ENCODE measurements at places on chromosomes 12 and 14.

GRCh38 chr14:23829736-23830471 is 123.7 kb upstream of the DHRS4 start:
- no peak for DNase-seq

DNA sequence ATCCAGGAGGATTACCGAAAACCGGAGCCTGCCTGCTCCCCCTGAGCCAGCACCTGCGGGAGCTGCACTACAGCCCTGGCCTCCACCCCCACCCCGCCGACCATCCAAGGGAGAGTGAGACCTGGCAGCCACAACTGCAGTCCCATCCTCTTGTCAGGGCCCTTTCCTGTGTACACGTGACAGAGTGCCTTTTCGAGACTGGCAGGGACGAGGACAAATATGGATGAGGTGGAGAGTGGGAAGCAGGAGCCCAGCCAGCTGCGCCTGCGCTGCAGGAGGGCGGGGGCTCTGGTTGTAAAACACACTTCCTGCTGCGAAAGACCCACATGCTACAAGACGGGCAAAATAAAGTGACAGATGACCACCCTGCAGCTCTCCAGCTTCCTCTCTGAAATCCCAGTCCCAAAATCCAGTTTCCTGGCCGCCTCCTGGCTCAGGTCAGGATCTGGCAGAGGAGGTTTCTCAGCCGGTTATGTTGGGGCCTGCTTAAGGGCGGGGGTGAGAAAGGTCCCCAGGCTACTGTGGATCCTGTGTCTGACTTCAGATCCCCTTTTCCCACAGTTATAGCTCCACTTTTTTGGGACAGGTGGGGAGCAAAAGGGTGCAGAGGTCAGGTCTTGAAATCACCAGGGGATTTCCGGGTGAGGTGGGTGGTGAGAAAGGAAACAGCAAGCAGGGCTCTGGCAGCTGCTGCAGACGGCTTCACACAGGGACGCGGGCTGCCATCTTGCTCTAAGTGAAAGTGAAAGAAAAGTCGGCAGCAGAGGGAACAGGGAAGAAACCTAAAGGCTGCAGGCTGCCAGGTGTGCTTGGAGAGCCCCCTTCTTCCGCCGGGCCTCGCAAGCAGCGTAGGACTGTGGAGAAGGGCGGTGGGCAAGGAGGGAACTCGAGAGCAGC is at the start of gene TAPBPL:
Gene TAPBPL (plus strand): TSS at position 695 of the 897 bp plus-strand sequence. CDS start 207 bp downstream, outside the sequence.
- DNase-seq = peak; percentile 88

- no peak for DNase-seq
These were observed 22.4 kb downstream of the SLCO1B3 start for GRCh38 chr12:20832911-20833310.

GRCh38 chr12:6145564-6145963 is 21.1 kb upstream of the VWF start:
- no peak for DNase-seq

DNA sequence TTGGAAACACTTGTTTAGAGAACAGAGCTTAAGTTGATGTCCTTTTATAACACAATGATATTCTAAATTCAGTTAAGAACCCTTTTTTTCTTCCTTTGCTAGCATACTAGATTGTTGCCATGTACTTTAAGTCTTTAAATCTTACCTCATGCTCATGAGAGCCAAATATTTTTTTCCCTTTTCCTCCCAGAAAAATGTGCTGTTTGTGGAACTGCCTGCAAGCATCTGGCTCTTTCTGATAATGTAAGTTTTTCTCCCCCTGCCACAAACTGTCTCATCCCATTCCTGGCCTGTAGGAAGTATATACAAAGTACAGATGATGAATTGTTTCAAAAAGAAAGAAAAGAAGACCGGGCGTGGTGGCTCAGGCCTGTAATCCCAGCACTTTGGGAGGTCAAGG is 5.3 kb downstream of the RNF212B start:
- no peak for DNase-seq

- DNase-seq = no peak
These were observed 33.6 kb downstream of the LTBP2 start for GRCh38 chr14:74578479-74578878.

- no peak for DNase-seq
These were observed 53.6 kb downstream of the LRRIQ1 start for GRCh38 chr12:85089792-85090191.

DNA sequence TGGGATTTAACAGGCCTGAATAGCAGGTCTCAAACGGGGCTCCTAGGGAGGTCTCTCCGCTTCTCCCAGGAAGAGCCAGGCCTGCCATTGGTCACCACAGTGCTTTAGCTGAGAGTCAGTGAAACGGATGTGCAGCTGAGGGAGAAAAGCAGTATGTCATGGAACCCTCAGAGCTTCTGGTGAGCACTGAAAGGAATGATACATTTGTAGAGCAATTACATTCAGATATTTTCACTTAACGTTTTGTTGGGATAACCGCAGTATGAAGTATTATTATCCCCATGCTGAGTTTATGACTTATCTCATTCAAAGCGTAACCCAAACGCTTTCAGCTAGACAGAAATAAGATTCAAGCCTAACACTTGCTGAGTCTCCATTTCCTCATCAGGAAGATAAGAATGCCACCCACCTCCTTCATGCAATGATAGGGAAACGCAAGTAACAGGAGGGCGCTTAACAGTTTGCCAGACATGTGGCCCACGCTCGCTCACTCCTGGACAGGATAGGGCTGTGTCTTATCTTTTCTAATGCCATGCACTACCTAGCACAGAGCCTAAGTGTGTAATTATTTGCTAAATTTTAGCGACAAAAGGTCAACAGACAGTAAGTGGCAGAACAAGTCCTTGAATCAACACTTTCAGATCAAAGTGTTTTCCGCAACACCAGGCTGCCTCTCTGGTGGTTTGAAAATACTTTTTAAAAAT is 28.2 kb downstream of the DAD1 start:
- no peak for DNase-seq

DNA sequence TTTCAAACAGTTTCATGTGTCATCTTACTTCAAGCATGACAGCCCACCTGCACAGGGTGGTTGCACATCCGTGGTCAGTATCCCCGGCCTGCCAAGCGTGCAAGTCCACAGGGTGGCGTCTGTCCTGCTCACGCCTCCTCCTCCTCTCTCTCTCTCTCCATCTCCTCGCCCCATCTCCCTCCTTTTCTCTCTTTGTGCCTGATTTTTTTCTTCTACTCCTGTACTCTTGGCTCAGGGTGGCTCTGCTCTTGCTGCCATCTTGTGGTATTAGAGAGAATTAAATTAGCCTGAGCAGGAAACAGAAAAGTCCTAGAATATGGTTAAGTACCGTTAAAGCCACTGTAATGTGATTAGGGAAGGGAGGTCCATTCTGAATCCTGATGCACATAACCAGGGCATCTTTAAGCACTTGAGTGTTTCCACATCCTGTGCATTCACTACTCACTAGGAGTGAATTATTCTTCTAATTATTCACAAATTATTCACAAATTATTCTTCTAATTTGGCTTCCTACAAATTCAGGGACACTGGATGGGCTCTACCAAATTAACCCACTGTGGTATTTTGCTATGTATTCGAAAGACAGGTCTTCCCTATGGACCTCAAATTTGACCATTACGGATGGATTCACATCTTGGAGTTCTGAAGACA is 25.5 kb upstream of the DTX1 start:
- no peak for DNase-seq

GRCh38 chr12:124140944-124141486 is 153.9 kb upstream of the RFLNA start:
- no peak for DNase-seq

GRCh38 chr14:43143106-43143505 is 1364.0 kb downstream of the FSCB start:
- no peak for DNase-seq

GRCh38 chr12:3698218-3698974 is 54.5 kb downstream of the CRACR2A start:
- DNase-seq = no peak

- DNase-seq = no peak
These were observed 32.6 kb upstream of the DHRS7 start for GRCh38 chr14:60197629-60198303.

DNA sequence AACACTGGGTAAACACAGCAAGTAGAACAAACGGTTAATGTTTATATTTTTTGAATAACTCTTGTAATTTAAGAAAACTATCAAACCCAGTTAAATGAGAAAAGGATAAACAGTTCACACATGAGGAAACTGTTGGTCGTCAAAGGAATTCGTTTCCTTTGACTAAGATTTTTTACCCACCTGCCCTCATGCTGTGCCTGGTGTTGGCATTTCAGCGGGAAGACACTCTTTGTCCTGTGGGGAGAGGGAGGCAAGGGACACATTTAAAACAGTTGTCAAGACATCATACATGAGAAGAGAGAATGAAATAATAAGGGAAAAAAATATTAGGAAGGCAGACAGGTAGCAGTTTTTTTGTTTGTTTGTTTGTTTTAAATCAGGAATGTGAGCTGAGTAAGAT is 70.5 kb downstream of the BHLHE41 start:
- no peak for DNase-seq

- DNase-seq = no peak
These were observed 610.9 kb downstream of the RERGL start for GRCh38 chr12:17478908-17479673.

- DNase-seq = no peak
These were observed 80.6 kb upstream of the DAAM1 start for GRCh38 chr14:59107819-59108218.

- DNase-seq = no peak
These were observed 636.4 kb downstream of the SLC6A15 start for GRCh38 chr12:84276215-84276614.

- DNase-seq = no peak
These were observed 38.4 kb upstream of the G2E3 start for GRCh38 chr14:30520536-30520935.

GRCh38 chr14:58872061-58872460 is 234.3 kb downstream of the DACT1 start:
- DNase-seq = no peak

- DNase-seq = no peak
These were observed 37.6 kb upstream of the MGAT4C start for GRCh38 chr12:86293682-86294240.

- no peak for DNase-seq
These were observed 12.1 kb upstream of the SLC38A2 start for GRCh38 chr12:46384451-46385309.

GRCh38 chr14:42277840-42278239 is 671.2 kb downstream of the LRFN5 start:
- no peak for DNase-seq

- no peak for DNase-seq
These were observed 124.4 kb downstream of the KIF26A start for GRCh38 chr14:104262515-104263514.

DNA sequence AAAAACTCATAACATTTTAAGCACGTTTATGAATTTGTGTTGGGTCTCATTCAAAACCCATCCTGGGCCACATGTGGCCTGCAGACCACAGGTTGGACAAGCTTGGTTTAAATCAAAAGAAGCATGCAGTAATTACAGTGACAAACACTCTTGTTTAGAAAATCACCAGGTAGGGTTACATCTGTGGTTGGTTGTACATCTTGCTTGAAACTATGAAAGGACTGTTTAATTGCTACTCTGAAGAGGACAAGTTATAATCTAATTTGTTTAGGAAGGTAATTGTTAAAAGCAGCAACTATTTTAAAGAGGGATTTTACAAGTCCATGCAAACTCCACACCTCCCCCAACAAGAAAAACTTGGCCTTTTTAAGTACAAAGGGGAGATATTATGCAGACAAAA is 4.0 kb downstream of the TRIP11 start:
- DNase-seq = no peak

DNA sequence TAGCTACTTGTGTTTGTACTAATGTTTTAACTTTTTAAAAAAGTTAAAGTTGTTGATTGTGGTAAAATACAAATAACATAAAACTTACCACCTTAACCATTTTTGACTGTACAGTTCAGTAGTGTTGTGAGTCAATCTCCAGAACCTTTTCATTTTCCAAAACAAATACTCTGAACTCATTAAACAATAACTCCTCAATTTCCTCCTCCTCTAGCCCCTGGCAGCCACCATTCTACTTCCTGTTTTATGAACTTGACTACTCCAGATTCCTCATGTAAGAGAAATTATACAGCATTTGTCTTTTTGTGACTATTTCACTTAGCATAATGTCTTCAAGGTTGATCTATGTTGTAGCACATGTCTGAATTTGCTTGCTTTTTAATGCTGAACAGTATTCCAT is 299.1 kb upstream of the AMIGO2 start:
- no peak for DNase-seq

- peak; percentile 16 for DNase-seq
These were observed 107.0 kb downstream of the PTCSC3 start for GRCh38 chr14:36069535-36069900.

GRCh38 chr12:130484221-130484620 is 146.5 kb downstream of the PIWIL1 start:
- DNase-seq = no peak

GRCh38 chr12:31962076-31962475 is 2.9 kb downstream of the RESF1 start:
- DNase-seq = no peak

DNA sequence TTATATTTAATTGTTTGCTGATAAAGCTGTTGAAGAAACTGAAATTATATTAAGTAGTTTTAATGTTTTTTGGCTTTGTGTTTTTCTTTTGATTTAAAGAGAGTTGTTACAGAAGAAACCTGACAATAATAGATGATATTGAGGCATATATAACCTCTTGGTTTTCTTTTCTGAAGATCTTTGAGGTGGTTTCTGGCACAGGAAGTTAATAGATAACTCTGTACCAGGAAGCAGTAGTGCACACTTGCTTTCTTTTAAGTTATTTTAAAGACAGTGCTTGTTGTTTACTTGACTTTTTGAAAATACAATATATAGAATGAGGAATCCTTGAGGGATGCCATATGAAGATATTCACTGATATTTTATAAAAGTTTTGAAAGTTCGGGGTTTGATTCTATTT is 209.0 kb upstream of the FBXO33 start:
- no peak for DNase-seq

- no peak for DNase-seq
These were observed 156.6 kb downstream of the PAX9 start for GRCh38 chr14:36818246-36818645.

- peak; percentile 58 for DNase-seq
These were observed 551 bp downstream of the RAP1B start for GRCh38 chr12:68611094-68611805.

DNA sequence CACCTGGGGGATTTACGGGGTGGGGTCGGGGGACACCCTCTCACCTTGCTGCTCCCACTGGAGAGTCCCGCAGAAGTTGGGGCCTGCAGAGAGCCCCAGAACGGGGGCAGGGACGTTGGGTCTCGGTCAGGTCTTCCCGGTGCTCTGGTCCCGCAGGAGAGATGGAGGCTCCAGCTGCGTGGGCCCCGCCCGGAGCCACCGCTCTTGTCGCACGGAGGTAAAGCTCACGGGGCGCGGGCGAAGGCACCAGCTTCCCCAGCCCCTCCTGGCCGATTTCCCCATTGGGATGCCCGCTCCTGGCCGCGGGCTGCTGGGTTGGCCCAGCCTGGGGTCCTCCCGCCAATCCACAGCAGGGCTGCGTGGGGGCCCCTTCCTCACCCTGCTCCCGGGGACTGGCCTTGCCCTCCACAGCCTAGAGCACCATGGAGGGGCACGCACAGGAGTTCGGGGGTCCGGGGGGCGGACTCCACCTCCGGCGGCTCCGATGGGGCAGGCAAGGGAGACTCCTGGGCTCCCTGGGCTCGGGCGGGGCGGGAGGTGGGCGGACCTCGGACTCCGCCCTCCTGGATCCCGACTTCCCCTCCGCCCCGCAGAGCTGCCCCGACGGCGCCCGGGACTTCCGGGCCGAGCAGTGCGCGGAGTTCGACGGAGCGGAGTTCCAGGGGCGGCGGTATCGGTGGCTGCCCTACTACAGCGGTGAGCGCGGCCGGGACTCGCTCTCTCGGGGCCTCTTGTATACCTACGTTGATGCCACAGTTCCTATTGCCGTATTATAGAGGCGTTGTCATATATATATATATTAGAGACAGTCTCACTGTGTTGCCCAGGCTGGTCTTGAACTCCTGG is 8.4 kb downstream of the PAPLN start:
- no peak for DNase-seq

- DNase-seq = peak; percentile 45
These were observed 28.2 kb upstream of the LRP1-AS start for GRCh38 chr12:57175428-57176138.

Data from nucleus accumbens (tissue), 56 donors.